MV-4-11 (cell line): ENCODE measurements at places on chromosomes 12 and 14.
A peak's percentile ranks its signal among the peaks of the same experiment; 100 is the strongest.

DNA sequence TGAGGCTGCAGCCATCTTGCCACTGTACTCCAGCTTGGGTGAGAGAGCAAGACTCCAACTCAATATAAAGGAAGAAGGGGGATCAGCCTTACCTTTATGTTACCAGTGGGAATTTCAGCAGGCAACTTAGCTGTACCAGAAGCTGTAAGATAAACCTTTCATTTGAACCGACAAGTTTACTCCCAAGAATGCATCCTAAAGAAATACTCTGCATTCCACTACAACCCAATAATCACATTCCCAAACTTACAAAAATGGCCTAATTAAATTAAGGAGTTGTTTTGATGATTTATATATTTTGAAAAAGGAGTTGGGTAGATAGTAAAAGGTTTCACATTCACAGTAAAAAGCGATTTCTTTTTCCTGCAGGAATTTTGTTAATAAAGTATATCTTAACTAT is 241.4 kb downstream of the TTC8 start:
- DNase-seq: no peak

GRCh38 chr14:42980419-42980818 is 1373.7 kb downstream of the LRFN5 start:
- no peak for DNase-seq

DNA sequence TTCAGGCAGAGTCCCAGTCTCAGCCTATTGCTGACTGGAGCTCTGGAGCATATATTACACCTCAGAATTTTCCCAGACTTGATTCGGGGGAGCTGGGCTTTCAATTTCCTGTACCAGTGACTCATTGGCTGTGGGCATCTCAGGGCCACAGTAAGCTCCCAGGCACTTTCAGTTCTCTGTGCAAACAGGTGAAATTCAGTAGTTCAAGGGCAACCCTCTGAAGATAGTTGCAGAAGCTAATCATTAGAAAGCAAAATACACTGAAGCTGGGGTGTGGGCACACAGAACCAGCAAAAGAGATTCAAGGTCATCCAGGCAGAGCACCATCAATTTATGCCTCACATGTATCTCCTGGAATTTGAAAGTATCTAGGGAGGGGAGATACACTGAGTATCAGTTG is 8.1 kb upstream of the NIN start:
- peak; percentile 33 for DNase-seq

GRCh38 chr12:68113644-68114043 is 45.9 kb downstream of the IFNG start:
- DNase-seq: no peak

DNA sequence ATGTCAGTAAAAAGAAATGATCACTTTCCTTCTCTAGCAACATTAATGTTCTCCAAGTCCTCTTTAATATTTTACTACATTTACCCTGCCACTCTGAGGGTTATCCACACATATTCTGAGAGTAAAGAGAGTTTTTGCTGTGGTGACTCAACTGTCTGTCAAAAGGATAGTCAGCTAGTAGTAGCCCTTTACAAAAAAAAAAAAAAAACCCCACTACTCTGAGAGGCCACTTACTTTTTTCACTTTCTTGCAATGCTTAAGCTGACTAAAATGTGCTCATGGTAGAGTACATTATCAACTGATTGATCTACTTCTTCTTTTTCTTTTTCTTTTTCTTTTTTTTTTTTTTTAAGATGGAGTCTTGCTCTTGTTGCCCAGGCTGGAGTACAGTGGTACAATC is 27.6 kb upstream of the PPM1A start:
- peak; percentile 54 for DNase-seq

- DNase-seq: no peak
These were observed 307.3 kb downstream of the CEP128 start for GRCh38 chr14:80634106-80634758.

DNA sequence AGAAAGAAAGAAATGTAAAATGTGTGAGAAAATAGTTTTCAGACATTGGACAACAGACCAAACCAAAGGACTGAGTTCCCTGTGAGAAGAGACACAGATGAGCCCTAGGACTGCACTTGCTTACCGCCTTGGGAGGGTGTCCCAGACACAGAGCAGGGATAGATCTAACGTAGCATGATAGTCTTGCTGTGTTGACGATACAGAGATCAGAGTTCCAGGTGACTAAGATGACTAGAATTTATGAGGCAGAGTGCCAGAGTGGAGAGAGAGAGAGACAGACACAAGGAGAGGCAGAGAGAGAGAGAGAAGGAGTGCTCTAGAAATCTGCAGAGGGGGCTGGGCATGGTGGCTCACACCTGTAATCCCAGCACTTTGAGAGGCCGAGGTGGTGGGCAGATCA is 148.2 kb upstream of the LMNTD1 start:
- DNase-seq: no peak

DNA sequence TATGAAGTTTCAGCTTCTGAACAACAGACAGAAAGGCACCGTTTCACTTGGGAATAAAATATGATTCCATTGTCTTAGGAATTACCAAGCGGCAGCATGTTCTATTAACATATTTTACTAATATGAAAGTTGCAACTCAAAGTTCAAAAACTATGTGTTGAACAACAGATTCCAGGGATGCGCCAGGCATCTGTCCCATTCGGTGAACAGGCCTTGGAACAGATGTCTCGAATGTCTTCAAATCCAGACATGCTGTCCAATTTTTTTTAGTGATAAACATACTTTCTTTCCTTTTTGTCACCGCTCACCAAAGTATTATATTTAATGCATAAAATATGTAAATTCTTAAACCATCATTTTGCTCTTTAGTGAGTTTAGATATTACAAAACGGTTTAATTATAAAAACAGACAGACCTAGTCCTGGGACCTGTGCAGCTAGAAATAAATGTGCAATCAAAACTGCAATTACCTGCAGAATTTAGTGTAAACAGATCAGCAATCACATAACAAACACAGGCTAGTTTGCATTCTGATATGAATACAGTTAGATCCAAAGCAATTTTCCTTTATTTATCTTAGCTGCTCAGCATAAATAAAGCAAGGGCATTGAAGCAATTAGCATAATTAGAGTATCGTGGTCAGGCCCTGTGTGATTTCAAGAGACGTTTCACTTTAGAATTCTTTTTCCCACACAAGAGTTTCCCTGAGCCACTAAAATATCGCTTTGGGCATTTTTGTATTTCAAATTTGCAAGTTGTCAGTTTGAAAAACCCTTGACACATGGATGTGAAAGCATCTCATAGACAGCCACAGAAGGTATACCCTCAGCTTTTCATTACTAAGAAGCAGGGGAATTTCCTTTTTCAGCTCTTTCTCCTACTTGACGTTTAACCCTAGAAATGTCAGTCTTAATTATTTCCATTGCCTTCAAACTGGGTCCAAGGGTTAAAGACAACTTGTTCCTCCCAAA is 420.8 kb downstream of the EGLN3 start:
- DNase-seq: no peak

GRCh38 chr14:87156878-87157277 is 836.1 kb downstream of the GALC start:
- DNase-seq: no peak

DNA sequence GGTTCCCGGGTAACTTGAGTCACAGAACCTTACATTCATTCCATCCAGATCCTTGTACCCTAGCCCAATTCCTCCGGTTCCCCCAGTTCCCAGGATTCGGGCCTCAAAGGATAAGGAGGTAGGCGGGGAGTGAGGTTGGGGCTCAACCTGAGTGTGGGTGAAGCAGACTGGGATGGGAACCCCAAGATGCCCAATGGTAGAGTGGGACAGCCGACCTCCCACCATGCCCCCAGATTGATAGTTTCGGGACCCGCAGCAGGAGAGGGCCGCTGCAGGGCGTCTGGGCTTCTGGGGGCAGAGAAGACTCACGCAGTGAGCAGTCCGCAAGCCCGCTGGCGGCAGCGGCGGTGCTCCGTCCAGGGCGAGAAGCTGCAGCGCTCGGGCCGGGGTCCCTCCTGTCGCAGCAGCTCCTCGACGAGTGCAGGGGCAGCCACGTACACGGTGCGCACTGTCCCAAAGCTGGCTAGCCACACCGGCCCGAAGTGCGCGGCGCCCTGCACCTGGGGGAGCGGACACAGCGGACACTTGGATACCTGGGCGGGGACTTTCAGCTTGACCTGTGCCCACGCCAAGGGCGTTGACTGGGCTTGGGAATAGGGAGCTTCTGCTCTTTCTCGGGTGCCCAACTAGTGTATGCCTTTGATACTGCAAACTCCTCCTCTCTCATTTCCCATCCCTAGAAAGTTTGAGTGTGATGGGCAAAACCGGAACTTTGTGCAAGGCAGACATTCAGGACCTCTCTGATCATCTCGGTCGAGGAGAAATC is 997 bp downstream of the CYP27B1 start:
- no peak for DNase-seq

GRCh38 chr14:55965851-55966250 is 152.4 kb upstream of the PELI2 start:
- DNase-seq: no peak

- no peak for DNase-seq
These were observed 717.5 kb downstream of the RERGL start for GRCh38 chr12:17372508-17372907.

- DNase-seq: no peak
These were observed 7.2 kb upstream of the LMO3 start for GRCh38 chr12:16613199-16613598.

- no peak for DNase-seq
These were observed 88.1 kb downstream of the PIWIL1 start for GRCh38 chr12:130425698-130426245.

DNA sequence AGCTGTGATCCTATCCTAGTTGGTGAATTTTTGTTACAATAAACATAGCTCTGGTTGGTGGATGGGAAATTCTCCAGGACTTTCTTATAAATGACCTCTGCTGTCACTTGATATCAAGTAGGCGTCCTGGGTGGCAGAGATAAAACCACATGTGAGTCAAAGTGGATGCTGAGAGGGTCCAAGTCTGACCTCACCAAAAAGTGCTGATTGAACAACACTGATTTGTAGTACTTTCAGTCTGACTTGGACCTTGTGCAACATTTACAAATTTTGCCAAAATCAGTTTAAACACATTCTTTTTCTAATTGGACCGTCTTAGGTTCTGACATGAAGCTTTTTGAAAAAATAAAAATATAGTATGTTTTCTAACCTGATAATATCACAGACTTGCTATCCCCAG is 585.6 kb downstream of the GALC start:
- no peak for DNase-seq

DNA sequence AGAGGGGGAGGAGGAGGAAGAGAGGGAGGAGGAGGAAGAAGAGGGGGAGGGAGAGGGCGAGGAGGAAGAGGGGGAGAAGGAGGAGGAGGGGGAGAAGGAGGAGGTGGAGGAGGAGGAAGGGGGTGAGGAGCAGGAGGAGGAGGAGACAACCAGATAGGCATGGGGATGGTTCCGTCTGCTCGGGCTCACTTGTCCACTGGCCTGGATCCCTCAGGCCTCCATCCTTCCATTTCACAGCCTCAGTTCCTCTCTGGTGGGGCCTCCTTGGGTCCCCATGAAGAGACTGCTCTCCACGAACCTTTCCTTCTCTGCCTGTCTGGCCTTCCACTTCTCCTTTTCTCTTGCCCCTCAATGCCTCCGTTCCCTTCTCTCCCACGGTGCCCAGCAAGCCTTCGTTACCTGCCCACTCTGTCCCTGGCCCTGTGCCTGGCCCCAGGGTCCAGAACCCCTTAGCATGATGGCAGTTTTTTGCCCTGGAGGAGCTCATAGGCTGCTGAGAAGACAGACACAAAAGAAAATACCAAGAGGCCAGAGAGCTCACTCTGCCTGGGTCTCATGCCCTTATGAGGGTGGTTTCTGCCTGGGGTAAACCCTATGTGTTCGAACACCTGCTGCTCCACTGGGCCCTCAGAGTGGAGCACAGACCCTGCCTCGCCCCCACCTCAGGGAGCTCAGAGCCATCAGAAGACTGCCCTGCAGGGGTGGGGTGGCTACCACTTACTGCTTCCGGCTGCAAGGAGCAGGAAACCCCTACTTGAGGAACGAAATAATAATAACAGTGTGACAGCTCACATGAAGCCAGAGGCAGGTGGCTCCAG is 11.7 kb upstream of the CACNA2D4 start:
- peak; percentile 48 for DNase-seq

- no peak for DNase-seq
These were observed 18.0 kb downstream of the ZFYVE21 start for GRCh38 chr14:103733651-103734050.

DNA sequence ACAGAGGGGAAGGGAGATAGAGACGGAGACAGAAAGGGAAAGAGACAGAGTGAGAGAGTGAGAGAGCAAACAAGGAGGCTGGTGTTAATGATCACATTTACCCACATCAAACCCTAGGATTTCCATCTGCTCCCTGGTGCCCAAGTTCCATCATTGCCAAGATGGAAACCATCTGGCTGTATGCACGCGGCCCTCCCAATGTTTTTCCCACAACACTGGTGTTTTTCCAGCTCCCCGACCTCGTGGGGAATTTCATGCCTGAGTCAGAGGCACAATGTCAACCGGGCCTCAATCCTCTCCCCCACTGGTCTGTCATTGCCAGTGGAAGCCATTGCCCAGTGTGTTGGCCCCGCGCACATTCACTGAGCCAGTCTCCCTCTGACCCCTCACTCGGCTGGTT is 19.9 kb upstream of the BDKRB2 start:
- no peak for DNase-seq

- no peak for DNase-seq
These were observed 136.9 kb downstream of the SCARB1 start for GRCh38 chr12:124726596-124727263.

- DNase-seq: peak; percentile 4
These were observed 62.8 kb downstream of the OTOGL start for GRCh38 chr12:80162177-80162576.

GRCh38 chr12:49955899-49956662 is 5.5 kb downstream of the AQP2 start:
- peak; percentile 42 for DNase-seq
